Chondrocyte (in vitro differentiated cells): ENCODE measurements at places on chromosomes 3 and 15. TPM values are rescaled to one million over a fixed set of nuclear protein-coding genes. Genes with fewer than 3 reads are reported as not detected.

DNA sequence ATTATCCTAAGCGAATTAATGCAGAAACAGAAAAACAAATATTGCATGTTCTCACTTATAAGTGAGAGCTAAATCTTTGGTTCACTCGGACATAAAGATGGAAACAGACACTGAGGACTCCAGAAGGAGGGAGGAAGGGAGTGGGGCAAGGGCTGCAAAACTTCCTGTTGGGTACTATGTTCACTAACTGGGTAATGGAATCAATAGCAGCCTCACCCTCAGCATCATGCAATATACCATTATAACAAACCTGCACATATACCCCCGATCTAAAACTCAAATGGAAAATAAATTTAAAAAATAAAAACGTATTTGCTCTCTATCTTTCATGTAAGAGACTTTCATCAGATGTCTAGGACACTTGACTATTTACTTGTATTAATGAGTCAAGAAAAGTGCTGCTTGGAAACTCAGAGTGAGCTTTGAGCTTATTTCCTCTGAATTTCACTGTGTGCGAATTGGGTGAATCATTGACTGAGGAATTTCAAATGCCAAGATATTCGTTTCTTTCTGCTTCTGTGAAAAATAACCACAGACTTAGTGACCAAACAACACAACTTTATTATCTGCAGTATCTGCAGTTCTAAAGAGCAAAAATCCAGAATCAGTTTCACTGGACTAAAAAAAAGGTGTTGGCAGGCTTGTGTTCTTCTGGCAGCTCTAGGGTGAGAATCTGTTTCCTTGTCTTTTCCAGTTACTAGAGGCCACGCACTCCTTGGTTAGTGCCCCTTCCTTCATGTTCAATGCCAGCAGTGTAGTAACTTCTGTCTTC lies 18.4 kb downstream of the TM4SF18 start:
- DNase-seq, result no peak

GRCh38 chr15:88440021-88440420 lies 27.2 kb downstream of the MRPL46 start:
- no peak for DNase-seq

DNA sequence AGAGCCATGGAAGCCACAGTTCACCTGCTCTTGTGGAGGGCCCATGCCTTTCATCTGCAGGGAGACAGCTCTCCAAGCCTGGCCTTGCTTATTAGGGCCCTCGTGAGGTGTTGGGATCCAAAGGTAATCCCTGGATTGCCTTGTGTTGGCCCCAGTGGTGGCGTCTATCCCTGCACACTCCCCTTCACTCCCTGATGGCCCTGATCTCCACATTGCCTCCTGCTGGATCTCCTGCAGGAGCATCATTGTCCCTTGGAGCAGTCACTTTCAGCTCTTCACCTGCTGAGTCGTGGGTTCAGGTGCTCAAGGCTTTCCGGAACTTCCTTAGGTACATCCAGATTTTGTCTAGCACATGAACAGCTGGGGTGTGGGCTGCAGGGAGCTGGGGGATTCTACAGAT lies 7.0 kb downstream of the PPCDC start:
- DNase-seq, result no peak

DNA sequence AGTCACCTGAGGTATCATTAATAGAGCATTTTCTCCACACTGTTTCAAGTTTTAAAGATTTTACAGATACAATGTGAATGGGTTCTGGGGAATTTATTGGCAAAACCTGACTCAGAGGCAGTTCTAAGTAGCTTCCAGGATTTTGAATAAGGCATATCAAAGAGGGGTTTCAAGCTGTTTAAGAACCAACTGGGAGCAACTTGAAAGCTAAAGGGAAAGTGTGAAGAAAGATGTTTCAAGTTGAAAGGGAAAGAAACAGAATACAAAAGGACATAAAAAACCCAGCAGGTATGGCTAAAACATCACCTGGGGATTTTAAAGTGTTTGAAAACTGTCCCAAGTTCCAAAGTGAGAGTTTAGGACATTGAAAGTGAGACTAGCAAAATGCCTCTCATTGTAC lies 17.8 kb upstream of the SERPINI2 start:
- no peak for DNase-seq

DNA sequence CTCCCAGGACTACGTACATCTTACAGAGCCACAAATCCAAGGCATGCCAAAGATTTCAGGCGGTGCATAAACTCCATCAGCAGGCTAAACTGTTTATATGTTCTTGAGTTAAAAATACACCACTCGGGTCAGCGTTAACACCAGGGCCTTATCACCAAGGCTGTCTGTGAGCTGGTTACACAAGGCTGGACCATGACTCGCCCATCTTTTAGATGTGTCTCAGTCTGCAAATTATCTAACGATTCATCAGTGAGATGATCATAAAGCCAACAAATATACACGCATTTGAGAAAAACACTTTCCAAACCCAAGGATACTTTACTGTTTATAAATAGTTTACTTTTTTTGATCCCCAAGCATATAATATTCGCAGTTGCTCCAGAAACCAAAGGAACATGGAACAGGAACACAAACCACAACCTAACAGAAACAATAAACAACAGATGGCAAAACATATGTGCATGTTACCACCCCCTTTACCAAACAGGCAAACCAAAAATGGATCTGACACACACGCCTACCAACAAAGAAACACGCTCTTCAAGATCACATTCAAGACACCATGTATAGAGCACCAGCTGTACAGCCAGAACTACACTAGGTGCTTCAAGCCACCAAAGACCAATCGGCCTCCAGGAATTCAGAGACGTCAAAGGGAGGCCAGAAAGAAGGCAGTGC lies 15.4 kb downstream of the LRIG1 start:
- no peak for DNase-seq

GRCh38 chr3:184717399-184717983 lies 5.6 kb upstream of the MAGEF1 start:
- no peak for DNase-seq

The CORO2B gene
- total RNA-seq, result 79.4 to 123 TPM (median 82.5 TPM) in 3 replicates

GRCh38 chr3:195596765-195597171 lies 13.0 kb upstream of the APOD start:
- DNase-seq, result no peak

The CLDN1 gene
- total RNA-seq, result 7.3 to 13.8 TPM (median 13.1 TPM) in 3 replicates

- DNase-seq, result no peak
Measured at GRCh38 chr3:183410280-183410679, 18.1 kb downstream of the MCF2L2 start.
